ENCODE measurements at places on chromosomes 11 and 22.

DNA sequence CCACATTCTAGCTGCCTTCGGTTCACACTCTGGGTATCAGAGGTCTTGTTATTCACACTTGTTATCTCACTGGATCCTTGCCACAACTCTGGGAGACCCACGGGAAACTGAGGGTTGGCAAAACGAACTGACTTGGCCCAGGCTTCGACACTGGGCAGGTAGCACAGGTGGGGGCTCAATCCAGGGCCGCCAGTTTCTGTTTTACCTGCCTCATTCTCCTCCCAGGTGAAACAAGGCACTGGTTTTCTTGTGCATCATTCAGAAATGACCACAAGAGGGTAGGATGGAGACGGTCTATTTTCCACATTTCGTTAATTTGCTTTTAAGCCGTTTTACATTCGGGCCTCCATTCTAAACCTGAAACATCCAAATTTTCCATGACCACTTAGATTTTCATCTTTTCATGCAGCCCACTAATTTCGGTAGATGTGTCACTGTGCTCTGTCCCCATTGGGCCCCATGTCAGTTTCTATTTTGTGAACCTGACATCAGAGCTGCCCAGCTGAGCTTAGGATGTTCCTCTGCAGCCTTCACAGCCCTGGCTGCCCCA lies 108.1 kb downstream of the KIAA1671 start:
- DNase-seq, result no peak

- DNase-seq, result no peak
These were observed 974.2 kb downstream of the JRKL start for GRCh38 chr11:97364047-97364446.

DNA sequence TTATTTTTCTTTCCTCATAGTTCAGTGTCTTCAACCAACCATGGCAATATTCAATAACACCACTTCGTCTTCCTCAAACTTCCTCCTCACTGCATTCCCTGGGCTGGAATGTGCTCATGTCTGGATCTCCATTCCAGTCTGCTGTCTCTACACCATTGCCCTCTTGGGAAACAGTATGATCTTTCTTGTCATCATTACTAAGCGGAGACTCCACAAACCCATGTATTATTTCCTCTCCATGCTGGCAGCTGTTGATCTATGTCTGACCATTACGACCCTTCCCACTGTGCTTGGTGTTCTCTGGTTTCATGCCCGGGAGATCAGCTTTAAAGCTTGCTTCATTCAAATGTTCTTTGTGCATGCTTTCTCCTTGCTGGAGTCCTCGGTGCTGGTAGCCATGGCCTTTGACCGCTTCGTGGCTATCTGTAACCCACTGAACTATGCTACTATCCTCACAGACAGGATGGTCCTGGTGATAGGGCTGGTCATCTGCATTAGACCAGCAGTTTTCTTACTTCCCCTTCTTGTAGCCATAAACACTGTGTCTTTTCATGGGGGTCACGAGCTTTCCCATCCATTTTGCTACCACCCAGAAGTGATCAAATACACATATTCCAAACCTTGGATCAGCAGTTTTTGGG lies at the start of gene OR51T1:
Gene OR51T1 (plus strand): TSS at position 41 of the 641 bp plus-strand sequence. CDS start 0 bp downstream, at position 41.
- no peak for DNase-seq

- no peak for DNase-seq
These were observed 70.8 kb upstream of the PITPNB start for GRCh38 chr22:27989758-27990450.

GRCh38 chr11:11208994-11209393 lies 144.1 kb downstream of the CSNK2A3 start:
- DNase-seq, result no peak

- no peak for DNase-seq
These were observed 489.3 kb downstream of the NTM start for GRCh38 chr11:131859538-131860210.

DNA sequence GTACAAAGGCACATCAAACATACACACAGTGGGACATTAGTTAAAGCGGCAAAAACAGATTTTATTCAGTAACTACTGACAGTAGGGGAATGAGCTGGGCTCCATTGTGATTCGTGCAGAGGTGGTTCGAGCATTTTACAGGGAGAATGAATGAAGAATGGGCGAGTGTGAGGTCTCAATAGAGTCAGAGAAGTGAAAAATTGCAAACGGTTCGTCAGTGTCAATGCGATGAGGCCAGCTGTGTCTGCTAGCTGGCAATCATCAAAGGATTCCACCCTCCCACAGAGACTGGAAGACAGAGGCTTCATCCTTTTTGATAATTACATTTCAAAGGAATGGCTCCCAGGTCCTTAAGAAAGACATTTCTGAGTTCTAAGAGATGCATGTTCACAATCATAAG lies 17.4 kb downstream of the OR4D9 start:
- DNase-seq, result no peak

DNA sequence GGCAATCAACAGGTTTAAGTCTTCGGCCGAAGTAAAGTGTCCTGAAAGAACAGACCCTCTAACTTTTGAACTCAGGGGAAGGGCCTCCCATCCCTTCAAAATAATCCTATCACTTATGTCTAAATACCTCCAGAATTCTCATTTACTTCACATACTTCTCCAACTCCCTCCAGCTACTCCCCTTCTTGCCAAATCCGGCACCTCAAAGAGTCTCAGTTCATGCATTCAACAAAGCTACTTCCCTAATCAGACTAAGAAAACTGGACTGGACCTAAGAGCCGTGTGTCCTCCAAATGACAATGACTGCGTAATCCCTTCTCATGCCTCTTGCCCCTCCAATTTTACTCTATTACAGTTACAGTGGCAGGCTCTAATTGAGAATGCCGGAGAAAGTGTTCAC lies 1.3 kb downstream of the DDB1 start:
- no peak for DNase-seq

GRCh38 chr11:116730601-116731000 lies 42.2 kb downstream of the BUD13 start:
- no peak for DNase-seq

DNA sequence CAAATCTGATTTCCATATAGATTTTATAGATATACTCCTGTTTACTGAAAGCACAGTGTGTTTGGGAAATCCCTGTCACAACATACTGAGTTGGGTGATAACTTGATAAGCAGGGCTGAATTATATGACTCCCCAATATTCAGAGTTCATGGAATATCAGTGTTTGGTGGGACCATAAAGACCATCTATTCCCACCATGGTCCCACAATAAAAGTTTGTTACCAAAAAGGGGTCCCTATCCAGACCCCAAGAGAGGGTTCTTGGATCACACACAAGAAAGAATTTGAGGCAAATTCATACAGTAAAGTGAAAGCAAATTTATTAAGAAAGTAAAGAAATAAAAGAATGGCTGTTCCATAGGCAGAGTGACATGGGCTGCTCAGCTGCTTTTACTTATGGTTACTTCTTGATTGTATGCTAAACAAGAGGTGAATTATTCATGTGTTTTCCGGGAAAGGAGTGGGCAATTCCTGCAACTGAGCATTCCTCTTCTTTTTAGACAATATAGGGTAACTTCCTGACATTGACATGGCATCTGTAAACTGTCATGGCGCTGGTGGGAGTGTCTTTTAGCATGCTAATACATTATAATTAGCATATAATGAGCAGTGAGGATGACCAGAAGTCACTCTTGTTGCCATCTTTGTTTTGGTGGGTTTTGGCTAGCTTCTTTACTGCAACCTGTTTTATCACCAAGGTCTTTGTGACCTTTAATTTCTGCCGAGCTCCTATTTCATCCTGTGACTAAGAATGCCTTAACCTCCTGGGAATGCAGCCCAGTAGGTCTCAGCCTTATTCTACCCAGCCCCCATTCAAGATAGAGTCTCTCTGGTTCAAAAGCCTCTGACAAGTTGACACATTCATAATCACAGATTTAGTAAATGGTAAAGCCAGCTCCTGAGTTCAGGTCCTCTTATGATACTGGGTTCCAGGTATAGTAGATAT lies 240.6 kb upstream of the PDGFD start:
- no peak for DNase-seq

DNA sequence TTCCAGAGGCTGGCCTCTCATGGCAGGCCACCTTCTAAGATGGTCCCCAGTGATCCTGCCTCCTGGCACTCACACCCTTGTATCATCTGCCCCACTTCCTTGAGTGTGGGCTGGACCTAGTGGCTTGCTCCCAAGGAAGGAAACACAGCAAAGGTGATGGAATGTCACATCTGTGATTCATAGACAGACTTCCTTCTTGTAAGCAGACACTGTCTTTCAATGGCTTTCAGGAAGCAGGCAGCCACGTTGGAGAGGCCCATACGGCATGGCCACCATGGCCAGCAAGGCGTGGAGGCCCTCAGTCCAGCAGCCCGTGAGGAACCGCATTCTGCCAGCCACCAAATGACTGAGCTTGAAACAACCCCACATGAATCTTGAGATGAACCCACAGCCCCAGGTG lies 11.3 kb downstream of the LMO1 start:
- no peak for DNase-seq

GRCh38 chr22:35021161-35021560 lies 44.8 kb upstream of the ISX start:
- DNase-seq, result no peak

DNA sequence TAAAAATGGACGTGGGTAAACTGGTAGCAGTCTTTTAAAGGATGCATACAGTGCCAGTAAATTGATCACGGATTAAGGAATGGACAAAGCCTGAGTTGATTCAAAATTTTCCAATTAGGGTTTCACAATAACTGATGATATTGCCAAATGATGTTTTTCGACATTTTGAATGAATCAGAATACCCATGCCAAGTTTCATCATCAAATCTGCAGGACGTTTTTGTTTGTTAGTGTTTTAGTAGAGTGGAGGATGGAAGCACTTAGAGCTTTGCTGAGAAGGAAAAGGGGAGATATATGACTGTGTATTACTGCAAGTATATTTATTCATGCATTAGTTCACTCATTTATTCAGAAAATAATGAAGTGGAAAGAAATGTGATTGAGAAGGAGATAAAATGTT lies 78.3 kb downstream of the SLC17A6 start:
- no peak for DNase-seq

DNA sequence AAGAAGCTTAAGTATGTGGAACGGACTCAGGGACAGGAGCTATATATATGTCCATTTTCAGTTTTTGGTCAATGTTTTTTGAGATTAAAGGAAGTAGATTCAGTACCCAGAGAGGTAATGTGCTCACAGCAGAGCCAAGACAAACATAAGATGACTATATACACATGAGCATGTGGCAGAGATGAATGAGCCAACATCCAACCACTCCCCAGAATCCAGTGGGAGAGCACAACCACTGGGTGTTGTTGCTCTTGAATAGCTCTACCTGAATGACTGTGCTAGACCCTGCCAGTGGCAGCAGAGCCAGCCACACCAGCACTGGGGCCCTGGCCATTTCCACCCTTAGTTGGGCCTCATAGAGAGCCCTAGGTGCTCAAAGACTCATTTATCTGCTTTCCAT lies 10.7 kb upstream of the SYTL2 start:
- DNase-seq, result no peak

DNA sequence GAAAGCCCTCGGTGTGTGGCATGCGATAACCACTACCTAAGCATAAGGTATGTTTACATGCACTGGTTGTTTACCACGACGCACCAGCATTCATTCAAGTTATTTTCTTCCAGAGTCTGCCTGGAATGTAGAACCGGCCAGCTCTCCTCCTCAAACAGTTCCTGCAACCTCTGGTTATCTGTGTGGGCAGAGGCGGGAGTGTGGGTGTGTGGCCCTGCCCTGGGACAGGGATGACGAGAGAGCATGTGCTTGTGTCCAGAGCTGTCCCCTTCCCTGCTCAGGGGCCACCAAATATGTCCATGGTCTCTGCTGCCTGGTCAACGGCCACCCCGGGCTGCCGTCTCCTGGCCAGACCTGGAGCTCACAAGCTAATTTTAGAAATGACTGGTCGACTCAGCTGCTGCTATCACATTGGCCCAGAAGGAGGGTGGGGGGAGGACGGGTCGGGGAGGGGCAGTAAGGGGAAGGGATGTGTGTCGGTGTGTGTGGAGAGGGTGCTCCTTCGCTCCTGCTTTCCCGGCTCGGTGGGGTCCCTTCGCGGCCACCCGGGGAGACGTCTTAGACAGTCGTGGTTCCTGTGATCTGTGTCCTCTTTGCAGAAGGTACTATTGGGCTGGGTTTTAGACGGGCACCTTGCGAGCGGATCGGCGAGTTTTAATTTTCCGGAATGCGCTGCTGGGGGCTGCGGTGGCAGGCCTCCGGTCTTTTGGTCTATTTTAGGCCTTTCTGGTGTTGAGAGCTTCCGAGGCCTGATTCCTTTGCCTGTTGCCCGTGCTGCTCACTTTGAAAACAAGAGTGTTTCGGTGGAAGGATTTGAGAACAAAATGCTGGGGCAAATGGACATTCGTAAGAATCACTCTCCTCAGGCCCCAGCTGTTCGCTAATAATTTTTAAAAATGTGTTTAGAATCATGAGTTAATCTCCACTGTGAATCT lies at the start of gene MYO18B:
Gene MYO18B (plus strand): TSS at position 497 of the 935 bp plus-strand sequence. CDS start 18,905 bp downstream, outside the sequence.
- no peak for DNase-seq

DNA sequence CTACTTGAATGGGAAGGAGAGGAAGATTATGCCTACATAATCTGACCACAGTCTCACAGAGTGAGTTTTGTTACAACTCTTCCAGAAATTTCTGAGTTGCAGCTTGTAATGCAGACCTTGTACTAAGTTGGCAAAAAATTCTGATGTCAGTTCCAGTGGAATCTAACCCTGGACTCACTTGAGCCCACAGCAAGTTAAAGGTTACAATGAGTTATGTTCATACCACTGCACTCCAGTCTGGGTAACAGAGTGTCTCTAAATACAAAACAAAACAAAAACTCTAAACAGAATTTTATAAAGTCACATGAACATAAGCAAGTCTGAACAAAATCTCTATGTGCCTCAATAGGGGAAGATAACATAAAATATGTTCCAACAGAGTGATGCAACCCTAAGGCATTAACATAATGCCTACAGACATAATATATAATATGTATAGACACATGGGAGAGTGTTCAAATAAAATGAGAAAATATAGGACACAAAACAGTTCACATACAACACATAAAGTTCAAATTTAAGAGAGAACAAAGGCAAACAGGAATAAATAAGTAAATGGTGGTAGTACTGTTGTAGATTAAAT lies 1.1 kb downstream of the GLYAT start:
- DNase-seq, result no peak

DNA sequence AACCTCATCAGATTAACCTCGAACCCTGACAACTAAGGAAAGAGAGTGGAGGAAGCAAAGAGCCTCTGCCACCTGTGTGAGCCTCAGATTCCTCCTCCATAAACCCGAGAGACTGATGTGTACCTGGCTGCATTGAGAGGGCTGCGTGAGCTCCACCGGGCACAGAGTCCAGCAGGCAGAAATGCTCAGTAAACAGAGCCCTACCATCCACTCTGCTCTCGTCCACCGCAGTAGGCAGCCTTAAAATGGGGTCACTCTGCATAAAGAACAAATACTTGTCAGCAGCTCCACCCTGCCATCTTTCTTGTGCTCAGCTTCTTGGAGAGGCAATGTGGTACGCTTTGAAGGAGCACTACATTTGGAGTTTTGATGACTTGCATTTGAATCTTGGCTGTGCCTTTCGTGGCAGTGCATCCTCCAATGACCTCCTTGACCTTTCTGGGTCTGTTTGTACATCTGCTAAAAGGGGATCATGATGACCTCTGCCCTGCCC lies 43.0 kb upstream of the CD5 start:
- no peak for DNase-seq
